Pancreas (tissue), 10 donors: ENCODE measurements at places on chromosomes 12 and 14. TPM values are rescaled to one million over a fixed set of nuclear protein-coding genes. Genes with fewer than 3 reads are reported as not detected.

The AMN gene
- 4.3 TPM for polyA plus RNA-seq

The CCDC38 gene
- not detected for polyA plus RNA-seq

The RERG gene
- 6.4 TPM for polyA plus RNA-seq

The METTL3 gene
- 34.2 TPM for polyA plus RNA-seq

DNA sequence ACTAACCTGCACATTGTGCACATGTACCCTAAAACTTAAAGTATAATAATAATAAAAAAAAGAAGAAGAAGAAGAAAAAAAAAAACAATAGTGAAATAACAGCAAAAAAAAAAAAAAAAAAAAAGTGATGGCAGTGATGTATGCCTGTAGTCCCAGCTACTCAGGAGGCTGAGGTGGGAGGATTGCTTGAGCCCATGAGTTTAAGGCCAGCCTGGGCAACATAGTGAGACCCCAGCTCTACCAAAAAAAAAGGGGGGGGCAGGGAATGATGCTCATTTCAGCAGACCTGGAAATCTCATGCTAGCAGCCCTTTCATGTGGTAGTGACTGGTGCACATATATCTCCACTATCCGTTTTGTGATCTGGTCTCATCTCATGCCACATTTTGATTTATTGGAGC, 20.8 kb downstream of the TRAFD1 start:
- DNase-seq: no peak

- DNase-seq: no peak
Measured at GRCh38 chr12:32261638-32262037, 137.7 kb upstream of the FGD4 start.

GRCh38 chr14:73437206-73437605, 21.1 kb downstream of the NUMB start:
- DNase-seq: no peak

- DNase-seq: no peak
Measured at GRCh38 chr14:46550836-46551235, 100.7 kb downstream of the RPL10L start.
